ENCODE measurements at places on chromosomes 11 and 22. TPM values are rescaled to one million over a fixed set of nuclear protein-coding genes. Genes with fewer than 3 reads are reported as not detected.

GRCh38 chr22:38303974-38304373, 13.3 kb downstream of the CSNK1E start:
- DNase-seq: no peak

- DNase-seq: peak; percentile 31
These were observed 404 bp downstream of the DCHS1 start for GRCh38 chr11:6655020-6655789.

- DNase-seq: no peak
These were observed 4.5 kb downstream of the ANO5 start for GRCh38 chr11:22197139-22198005.

DNA sequence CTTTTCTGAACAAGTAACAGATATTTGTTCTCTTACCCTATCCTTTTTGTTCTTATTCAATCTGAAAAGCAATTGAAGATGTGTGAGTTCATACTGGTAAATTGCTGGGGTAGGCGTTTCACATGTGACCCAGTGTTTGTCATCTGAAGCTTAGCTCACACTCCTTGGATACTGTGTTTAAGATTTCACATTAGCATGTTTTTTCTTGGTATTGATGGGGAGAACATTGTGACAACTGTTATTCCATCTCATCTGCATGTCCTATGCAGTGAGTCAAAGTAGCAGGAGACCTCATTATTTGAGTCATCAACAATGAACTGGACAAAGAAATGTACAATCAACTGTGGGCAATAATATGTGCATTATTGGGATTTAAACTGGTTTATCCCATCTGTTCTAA, 691.6 kb upstream of the ANO5 start:
- no peak for DNase-seq

- DNase-seq: no peak
These were observed 99.4 kb upstream of the DRD2 start for GRCh38 chr11:113574586-113574985.

DNA sequence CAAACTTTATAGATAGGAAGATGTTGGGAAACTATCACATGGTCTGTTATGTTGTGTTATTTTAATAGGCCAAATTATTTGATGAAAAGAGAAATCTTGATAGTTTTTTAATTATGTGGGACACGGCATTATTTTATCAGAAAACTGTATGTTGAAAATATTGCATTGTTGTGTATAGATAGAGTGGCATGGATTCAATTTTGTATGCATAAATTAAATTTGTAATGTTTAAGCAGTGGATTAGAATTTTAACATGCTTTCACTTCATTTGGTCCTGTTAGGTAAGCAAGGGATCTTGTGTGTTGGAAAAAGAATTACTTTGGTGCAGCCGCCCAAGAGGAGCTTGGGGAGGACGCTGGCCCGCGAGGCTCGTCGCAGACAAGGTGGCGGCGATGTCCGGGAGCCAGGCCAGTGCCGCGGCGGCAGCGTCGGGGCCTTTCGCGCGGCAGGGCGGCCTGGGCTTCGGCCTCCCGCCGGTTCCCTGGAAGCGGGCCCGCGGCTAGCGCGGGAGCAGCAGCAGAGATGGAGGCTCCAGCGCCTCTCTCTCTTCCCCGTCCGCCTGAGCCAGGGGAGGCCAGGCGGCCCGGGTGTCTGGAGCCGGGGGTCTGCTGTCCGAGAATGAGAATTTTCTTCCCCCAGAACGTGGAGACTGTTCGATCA, 82.7 kb downstream of the GGT1 start:
- DNase-seq: no peak

DNA sequence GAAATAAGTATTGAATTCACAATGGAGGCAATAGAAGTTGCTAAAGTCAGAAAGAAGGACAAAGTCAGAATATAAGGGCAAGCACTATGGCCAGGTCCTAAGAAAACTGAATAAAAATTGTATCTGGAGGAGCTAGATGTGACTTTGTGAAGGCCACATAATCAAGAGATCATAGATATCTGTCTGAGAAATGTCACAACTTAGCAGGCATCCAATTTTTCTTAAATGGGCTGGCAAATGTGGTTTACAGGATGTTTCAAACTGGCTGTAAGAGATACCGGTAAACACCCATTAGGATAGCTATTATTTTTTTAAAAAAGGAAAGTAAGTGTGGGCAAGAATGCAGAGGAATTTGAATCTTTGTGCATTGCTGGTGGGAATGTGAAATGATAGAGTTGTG, 303.1 kb upstream of the CHORDC1 start:
- no peak for DNase-seq

- peak; percentile 15 for DNase-seq
These were observed 97.9 kb upstream of the PITPNB start for GRCh38 chr22:28016781-28017557.

- DNase-seq: no peak
These were observed 11.4 kb upstream of the WNT11 start for GRCh38 chr11:76217653-76218160.

DNA sequence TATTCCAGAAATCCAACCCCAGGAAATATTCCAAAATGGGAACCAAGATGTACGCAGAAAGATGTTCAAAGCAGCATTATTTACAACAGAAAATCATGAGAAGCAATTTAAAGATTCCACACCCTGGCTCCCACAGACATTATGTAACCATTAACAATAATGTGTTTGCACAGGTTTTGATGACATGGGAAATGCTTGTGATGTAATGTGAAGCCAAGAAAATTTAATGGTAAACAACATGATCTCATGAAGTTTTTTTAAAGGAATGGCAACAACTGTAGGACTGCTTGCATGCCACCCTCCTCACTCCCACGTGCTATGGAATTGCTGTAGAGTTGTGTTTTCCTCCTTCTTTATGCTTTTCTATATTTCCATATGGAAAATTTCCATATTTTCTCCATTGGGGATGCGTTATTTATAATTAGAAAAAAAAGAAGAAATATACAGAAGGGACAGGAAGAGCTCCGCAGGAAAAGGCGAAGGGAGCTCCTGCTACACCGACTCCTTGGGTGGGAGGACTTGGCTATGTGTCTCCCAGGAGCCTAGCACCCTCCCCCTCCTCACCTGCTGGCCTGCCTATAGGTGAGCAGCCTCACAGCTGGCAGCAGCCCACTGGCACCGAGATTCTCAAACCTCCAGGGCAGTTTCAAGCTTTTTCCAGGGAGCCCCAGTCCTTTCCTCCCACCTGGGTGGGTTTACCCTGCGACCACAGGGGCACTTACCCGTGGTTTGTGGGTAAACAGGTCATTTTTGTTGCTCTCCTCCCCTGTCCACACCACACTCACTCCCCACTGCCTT, 20.9 kb downstream of the LRFN4 start:
- no peak for DNase-seq

GRCh38 chr22:19149047-19149883, 827 bp downstream of the GSC2 start:
- no peak for DNase-seq

GRCh38 chr11:88979641-88980040, 86.1 kb downstream of the GRM5 start:
- no peak for DNase-seq

- no peak for DNase-seq
These were observed 404.5 kb downstream of the BRD1 start for GRCh38 chr22:49423125-49423650.

DNA sequence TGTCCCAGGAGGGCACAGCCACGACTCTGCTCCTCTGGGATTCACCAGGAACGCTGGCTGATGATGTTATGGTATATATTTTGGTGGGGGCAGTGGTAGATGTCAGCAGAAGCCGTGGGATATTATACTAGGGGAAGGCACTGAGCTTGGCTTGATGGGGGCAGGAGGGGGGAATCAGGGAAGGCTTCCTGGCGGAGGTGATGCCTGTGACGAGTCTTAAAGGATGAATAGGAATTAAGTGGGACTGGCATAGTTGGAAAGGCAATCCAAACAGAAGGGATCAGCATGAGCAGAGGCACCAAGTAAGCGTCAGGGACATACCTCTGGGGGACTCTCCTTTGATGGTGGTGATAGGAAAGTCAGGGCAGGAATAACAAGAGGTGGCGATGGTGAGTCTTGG, 47.6 kb downstream of the TP53I11 start:
- no peak for DNase-seq

DNA sequence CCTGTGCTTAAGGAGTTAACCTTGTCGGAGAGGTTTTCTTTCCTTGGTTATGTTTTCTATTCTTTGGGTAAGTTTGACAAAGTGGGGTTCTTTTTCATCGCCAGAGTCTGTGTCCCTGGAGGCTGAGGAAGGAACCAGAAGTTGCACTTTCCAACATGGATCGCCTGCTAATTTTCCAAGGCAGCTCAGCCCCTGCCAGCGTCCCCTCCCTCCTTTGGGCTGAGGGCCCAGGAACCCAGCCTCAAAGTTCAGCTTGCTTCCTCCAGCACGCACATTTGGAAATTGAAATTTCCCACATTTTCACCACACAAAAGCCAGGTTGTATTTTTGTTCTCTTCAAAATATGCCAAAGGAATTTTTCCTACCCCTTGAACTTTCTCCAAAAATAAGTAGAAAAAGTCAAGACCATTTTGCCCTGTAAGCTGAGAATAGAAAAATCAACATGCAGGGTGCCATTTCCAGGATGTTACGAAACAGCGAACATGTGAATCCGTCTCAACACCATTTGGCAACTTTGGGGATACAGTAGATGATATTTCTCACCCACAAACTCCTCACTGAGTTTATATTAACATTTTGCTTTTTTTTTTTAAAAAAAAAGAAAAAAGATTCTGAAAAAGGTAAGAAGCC, 343.5 kb downstream of the TENM4 start:
- DNase-seq: no peak

DNA sequence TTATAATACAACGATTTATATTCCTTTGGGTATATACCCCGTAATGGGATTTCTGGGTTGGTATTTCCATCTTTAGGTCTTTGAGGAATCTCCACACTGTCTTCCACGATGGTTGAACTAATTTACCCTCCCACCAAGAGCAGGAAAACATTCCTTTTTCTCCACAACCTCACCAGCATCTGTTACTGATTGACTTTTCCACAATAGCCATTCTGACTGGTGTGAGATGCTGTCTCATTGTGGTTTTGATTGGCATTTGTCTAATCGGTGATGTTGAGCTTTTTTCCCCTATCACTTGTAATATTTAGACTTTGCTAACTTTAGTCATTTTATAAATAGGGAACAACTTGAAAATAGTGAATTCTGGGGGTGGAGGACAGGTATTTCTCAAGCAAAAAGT, 58.1 kb downstream of the PPFIA1 start:
- DNase-seq: no peak

GRCh38 chr11:17488563-17488962, 11.9 kb upstream of the ABCC8 start:
- no peak for DNase-seq

DNA sequence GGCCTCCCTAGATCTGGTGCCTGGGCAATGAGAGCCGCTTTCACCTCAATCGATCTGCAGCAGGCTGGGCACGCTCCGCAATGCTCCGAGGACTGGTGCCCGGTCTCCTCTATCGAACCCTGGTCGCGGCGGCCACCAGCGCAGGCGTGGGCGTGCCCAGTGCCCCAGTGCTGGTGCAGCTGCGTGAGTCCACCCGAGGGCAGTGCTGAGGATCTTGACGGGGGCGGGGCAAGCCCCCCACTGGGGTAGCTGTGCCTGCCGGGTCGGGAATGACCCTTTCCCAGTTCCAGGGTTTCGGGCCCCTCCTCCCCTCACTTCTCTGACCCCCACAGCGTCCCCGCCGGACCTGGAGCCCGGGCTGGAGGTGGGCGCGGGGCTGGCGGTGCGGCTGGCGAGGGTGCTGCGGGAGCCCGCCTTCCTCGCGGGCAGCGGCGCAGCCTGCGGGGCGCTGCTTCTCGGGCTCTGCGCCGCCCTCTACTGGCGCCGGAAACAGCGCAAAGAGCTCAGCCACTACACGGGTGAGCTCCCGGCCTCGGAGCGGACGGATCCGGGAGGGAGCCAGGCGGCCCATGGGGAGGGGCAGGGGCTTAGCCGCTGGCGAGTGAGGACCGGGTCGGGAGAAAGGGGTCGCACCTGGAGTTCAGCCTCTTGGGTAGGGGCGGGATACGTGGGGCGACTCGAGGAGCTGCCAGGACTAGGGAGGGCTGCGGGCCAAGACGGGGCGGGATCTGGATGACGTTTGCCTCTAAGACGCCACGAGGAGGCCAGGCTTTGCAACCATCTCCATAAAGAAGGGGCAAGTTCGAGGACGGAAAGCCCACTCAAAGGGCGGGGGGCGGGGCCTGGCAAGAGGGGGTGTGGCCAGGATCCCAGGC, 10.9 kb downstream of the ROBO3 start:
- DNase-seq: peak; percentile 88

DNA sequence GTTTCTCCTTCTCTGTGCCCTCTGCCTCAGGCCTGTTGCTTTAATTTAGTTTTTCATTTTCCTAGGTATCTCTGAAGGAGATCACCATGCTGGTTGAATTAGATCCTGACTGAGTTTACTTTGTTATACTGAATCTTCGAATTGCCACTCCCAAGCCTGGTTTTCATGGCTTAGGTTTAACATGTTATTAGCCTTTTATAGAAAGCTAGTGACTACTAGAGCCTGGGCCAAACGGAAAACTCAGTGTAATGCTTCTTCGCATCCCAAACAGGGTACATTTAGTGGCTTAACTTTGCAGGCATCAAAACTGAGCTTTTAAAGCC, 3.6 kb downstream of the CRKL start:
- no peak for DNase-seq

DNA sequence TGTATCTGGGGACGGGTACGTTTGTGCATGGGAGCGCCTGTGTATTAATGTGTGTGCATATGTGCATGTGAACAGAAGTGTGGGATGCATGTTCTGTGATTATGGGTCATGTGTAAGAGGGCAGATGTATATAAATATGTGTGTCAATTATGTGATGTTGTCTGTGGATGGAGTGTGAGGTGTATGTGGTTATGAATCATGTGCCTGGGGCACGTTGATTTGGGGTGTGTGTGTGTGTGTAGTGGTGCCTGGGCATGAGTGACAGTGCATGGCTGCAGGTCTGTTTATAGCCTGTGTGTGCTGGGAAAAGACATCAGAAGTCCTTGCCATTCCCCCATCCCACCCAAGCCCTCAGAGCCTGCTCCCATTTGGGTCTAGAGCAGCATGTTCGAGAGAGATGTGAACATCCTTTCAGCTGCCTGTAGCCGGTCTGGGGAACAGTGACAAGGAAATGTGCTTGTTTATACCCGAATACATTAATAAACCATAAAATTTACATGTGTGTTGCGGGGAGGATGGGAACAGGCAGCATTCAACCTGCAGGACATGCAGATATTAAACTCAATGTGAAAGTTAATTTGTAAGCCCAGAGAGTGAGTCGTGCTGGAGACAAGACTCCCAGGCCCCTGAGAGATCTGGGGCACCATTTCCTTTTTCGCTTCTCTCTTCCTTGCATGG, 129.0 kb downstream of the NECTIN1 start:
- DNase-seq: no peak

GRCh38 chr11:62508336-62509058, 38.1 kb downstream of the AHNAK start:
- DNase-seq: peak; percentile 85

The OR51B2 gene
- not detected for total RNA-seq

The MEI1 gene
- total RNA-seq: 1.9 TPM

The MS4A4A gene
- total RNA-seq: 7.6 TPM

The SAA4 gene
- total RNA-seq: not detected

The ARHGEF17 gene
- total RNA-seq: 14.4 TPM

The APOL5 gene
- total RNA-seq: not detected

The MYRF gene
- 15.6 TPM for total RNA-seq

The TPP1 gene
- 105 TPM for total RNA-seq

The APLNR gene
- total RNA-seq: 3.5 TPM
